ENCODE measurements at places on chromosomes 11 and 22.

GRCh38 chr11:31816468-31817053 is 5.4 kb upstream of the PAX6 start:
- DNase-seq, result no peak

DNA sequence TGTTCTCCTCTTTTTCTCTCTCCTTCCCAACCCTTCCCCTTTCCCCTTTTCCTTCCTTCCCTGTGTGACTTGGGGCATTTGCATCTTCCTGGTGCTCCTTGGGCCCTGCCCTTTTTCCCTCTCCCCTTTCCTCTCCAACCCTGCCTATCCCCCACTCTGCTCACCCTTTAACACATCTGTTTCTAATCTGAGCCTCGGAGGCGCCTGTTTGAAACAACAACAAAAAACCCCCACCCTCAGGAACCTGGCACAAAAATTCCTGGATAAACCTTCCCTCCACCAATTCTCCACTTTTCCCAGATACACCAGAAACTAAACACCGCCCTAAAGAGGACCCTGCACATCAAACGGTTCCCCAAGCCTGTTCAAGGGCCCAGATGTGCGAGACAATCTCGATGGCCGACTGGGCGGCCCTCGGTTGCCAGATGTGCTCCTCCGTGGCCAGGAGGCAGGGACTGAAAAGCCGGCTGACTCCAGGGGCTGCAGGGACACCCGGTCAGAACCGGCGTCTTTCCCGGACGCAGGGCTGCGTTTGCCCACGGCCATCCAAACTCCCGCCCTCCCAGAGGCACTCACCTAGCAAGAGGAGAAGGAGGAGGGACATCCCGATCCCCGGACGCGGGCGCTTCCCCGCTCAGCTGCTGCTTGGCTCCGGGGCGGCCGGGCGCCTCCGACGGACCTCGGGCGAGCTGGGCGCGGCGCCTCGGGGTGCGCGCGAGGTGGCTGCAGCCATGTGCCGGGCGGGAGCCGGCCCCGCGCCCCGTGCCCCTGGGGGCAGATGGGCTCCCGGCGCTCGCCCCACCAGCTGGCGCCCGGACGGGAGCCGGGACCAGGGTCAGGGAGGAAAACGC is 486 bp downstream of the CLMP start:
- no peak for DNase-seq

GRCh38 chr22:42684462-42685195 is 35.4 kb upstream of the CYB5R3 start:
- no peak for DNase-seq

GRCh38 chr11:18384157-18384641 is 10.2 kb upstream of the LDHA start:
- no peak for DNase-seq

DNA sequence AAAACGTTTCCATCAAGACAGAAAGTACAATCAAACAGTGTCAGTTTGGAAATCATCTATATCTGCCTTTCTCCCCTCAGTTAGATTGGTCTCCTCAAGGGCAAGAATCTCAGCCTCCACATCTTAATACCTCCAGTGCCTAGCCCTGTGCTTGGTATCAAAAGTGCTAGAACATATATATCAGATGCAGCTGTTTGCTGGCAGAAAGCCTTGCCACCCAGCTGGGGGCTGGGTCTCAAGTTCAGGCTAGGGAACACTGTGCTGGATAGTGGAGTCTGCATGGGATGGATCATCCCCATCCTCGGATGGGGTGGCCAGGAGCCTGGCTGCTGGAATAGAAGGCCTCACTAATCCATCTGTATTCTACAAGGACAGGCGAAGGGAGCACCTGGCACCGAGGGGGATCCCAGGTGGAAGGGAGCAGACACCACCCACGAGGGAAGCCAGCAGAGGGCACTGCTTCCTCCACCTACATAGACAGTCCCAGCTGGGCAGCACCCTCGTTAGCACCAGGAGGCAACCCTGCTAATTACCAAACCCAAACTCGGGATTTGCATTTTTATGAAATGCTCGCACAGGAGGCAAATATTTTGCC is 602.2 kb downstream of the BUD13 start:
- DNase-seq, result no peak

- no peak for DNase-seq
Measured at GRCh38 chr22:37561212-37562048, 1.1 kb downstream of the CDC42EP1 start.

- DNase-seq, result no peak
Measured at GRCh38 chr11:134235399-134235798, 10.9 kb downstream of the VPS26B start.

DNA sequence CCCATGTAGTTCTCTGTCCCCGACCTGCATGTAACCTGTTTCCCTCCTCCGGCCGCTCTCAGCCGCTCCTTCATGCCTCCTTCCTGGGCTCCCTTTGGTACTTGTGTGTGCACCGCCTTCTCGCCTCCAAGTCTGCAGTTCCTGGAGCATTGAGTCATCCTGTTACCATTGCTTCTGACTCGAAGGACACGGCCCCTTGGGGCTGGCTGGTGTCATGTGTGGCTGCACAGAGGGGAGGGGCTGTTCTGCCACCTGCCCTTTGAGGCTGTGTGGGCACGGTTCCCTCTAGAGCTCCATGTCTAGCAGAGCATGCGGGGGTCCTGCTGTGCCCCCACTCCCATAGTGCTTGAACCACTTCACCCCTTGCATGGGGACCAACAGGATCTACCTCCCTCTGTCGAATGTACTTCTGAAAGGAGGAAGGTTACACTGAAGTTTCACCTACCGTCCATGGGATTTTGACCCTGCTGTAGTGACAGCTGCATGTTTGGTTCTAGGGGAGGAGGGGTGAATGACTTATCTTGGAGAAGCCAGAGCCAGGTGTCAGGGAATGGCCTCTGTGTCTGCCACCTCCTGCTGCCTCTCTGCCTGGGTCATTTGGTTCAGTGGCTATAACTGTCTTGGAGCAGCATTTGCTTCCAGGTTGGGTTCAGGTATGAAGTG is 39.6 kb downstream of the BCR start:
- DNase-seq, result peak; percentile 81

DNA sequence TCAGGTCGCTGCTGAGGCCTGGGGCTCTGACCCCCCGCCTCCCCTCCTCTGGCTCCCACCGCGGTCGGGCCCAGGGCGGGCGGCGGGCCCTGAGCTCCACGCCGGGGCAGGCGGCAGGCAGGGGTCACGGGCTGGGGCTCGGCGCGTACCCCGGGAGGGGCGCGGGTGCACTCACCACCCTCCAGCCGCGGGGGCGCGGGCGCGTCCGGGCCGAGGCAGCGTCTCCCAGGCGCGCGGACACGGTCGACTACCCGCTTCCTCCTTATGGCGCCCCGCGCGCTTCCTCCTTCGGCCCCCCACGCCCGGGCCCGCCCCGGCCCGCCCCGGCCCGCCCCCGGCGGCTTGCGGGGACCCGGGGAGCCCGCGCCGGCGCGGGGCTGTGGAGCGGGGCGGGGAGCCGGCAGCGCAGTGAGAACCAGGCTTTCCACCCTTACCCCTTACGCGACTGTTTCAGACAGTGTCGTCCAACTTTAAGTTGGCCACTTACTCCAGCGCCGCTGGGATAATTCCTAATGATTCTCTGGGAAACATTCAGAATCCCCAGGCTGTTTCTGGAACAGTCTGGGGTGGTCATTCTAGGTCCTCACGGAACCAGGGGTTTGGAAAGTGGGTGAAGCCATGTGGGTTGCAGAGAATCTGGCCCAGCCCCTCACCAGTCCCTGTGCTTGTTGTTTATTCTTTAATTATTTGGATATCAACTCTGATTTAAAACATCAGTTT is at the start of gene BID:
Gene BID (minus strand): TSS at position 264 of the 720 bp plus-strand sequence. CDS start 24,353 bp downstream, outside the sequence.
- peak; percentile 59 for DNase-seq

GRCh38 chr11:63866211-63866610 is 27.3 kb downstream of the MARK2 start:
- no peak for DNase-seq

DNA sequence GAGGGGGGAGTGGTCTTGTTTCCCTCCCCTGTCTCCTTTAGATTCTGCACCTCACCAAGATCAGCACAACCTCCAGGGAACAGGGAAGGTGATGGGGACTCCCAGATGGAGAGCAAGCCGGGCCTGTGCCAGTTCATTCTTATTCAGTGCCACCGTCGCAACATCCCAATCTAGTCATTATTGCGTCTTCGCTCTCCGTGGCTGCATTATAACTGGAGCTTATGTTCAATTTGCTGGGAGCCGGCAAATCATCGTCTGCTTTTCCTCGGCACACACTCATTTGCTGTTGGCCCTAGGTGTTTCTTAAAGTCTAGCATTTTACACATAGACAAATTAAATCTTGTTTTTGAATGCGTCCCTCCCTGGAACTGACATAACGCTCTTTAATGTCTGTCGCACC is 1269.7 kb downstream of the BRD1 start:
- DNase-seq, result no peak

DNA sequence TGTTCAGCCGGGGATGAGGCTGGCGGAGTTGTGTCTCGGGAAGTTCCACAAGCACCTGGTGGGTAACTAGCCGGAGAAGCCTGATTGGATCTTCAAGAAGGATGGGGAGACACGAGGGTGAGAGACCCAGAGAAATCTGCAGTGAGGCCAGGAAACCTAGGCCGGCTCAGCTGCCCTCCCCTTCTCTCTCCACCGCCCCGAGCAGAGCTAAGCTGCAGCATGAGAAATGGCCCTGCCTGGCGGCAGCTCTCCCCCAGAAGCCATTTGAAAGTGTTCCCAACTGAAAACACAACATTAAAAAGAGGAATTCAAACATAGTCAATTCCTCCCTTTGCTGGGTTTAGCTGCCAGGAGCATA is 77.8 kb upstream of the SHISAL1 start:
- DNase-seq, result no peak

- DNase-seq, result no peak
Measured at GRCh38 chr11:133227632-133228111, 304.6 kb downstream of the OPCML start.

DNA sequence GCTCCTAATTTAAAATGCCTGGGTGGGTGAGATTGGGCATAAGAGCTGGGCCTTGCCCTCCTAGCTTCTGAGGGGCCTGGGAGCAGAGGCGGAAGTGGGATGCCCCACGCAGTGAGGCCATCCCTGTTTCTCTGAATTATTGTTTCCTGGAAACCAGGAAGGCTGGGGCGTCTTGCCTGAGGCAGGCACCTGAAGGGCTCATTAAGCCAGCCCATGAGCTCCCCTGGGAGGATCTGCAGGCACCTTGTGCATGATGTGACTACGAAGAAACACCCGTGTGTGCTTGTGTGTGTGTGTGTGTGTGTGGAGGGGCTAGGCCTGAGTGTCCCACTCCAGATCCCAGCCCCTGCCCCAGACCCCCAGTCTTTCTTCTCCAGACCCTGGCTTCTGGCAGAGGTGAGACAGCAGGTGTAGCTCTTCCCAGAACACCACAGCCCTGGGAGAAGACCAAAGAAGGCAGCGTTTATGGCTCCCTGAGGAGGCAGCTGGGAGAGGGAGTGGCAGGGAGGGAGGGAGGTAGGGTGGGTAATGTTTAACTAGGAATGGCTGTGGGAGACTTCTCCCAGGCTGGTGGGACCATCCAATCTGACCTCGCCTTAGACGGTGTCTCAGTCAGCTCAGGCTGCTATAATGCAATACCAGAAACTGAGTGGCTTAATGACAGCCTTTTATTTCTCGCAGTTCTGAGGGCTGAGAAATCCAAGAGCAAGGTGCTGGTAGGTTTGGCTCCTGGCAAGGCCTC is 2.1 kb upstream of the BATF2 start:
- no peak for DNase-seq

DNA sequence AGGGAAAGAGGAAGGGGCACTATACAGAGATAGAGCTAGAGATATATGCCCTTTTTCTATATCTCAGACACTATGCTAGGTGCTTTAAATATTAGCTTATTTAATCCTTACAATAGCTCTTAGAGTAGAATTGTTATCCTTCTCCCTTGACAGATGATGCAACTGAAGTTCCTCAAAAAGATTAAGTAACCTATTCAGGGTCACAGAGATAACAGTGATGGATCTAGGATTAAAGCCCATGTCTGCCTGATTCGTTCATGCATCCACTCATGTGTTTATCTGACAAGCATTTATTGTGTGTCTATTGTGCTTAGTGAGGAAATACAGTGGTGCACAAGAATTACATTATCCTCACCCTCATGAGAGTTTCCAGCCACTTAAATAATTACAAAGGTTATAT is 8.7 kb downstream of the CCDC83 start:
- no peak for DNase-seq

- no peak for DNase-seq
Measured at GRCh38 chr22:17781319-17782031, 7.2 kb upstream of the BID start.

DNA sequence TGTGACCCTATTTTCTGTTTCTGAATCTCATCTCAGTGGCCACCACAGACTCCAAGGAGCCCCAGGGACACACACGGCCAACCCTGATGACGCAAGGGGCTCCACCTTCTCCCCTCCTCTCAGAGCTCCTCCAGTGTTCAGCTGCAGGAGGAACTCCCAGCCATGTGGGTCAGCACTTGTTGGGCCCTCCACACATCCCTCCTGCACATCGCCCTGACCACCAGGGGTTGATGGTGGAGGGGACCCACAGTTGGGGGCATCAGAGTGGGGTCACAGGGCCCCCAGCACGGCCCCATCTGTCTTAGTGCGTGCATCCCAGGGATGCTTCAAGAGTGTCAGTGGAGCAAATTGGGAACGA is 499.6 kb downstream of the BRD1 start:
- no peak for DNase-seq

- DNase-seq, result no peak
Measured at GRCh38 chr22:31248965-31249958, 37.2 kb downstream of the LIMK2 start.

DNA sequence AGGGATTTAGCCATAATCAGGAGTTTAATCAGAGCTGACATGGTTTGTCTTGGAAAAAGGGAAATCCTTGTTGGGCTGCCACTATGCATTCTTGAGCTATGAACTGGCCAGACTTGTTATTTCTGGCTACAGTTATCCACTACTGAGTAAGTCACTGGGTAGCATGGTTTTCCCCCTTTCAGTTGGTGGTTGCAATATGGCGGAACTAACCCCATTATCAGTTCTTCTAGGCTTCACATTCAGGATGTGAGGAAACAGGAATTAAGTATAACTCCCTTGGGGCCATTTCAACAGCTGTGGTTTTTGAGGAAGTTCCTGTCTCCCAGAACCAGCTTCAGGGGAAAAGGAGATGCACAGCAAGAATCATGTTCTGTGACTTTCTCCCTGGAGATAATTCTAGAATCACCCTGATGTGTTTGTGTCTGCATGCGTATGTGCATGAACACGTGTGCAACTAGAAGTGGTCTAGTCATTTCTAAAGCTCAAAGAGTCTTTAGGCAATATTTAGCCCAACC is 103.0 kb upstream of the CD44 start:
- DNase-seq, result peak; percentile 94

DNA sequence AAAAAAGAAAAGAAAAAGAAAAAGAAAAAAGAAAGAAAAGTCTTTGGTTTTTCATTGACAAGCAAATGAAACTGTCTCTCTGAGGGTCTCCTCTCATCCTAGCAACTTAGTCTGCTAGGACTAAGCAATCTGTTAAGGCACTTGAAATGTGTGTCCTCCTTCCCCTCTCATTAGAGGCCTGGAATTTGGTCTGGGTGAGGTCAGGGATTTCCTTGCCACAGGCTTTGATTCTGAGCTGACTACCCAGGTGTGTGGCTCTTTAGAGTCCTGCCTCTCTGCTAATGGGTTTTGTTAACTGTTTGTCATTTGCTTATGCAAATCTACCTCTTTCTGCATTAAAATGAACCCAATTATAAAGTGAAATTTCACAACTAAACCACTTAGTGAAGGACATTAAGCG is 18.3 kb upstream of the PKNOX2 start:
- DNase-seq, result no peak

Data from HL-60 (cell line).